Fibroblast of the aortic adventitia (primary cell): ENCODE measurements at places on chromosomes 6 and 20.

GRCh38 chr6:42783876-42784642 is 2.2 kb downstream of the BICRAL start:
- peak; percentile 50 for DNase-seq

DNA sequence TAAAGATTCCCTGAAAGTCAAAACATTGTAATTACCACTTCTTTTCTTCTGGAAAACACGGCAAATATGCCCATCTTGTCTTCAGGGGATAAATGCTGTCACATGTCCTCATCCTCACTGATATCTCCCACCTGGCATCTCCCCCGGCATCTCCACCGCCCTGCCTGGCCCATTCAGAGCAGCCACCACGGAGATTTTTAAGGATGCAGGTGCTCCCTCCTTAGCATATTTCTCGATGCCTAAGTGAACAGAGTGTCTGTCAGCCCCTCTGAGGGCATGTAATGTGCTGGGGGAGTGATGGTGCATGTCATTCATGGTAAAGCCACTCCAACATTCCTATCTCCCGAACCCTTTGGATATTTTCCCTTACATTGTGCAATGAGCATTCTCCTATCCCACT is 215.5 kb downstream of the PREX1 start:
- no peak for DNase-seq

- DNase-seq: no peak
Measured at GRCh38 chr6:36501686-36502085, 45.6 kb downstream of the STK38 start.

- no peak for DNase-seq
Measured at GRCh38 chr6:119830494-119831295, 481.1 kb upstream of the MAN1A1 start.

- no peak for DNase-seq
Measured at GRCh38 chr6:131588643-131589042, 15.6 kb downstream of the ARG1 start.

DNA sequence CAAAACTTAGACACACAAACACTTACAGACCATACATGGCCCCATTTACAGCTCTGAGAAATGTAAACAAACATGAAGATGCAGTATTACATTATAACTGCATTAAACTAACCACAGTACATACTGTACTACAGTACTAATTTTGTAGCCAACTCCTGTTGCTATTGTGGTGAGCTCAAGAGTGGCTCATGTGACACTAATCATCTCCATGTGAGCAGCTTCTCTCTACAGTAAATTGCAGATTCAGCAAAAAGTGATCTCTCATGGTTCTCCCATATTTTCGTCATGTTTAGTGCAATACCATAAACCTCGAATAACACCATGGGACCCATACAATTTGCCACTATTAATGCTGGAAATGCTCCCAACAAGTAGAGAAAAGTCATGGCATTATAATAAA is 860.4 kb downstream of the EPHA7 start:
- no peak for DNase-seq

GRCh38 chr6:109087661-109088264 is 6.9 kb downstream of the SESN1 start:
- DNase-seq: no peak

GRCh38 chr20:35179292-35180212 is 7.7 kb downstream of the PROCR start:
- no peak for DNase-seq
